Small intestine (tissue), 16 donors: ENCODE measurements at places on chromosomes 5 and 9. TPM values are rescaled to one million over a fixed set of nuclear protein-coding genes. Genes with fewer than 3 reads are reported as not detected.

DNA sequence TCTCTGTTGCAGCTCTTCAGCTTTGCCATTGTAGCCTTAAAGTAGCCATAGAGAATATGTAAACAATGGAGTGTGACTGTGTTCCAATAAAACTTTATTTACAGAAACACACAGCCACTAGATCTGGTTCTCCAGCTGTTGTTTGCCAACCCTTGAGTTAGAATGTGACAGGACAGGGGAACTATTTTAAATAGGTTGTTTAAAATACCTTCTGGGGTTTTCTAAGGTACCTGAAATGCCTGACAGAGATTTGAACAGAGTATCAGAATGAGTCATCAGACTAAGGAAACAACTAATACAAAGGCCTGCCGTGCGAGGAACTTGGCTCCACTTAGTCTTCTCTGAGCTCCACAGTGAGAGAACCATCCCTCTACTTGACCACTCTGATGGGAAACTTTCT, 85.4 kb downstream of the HSD17B4 start:
- H3K36me3 ChIP-seq: peaks cover 6% of the 10 kb centered on the region
- H3K27ac ChIP-seq: no peak overlapping the region
- no peaks in the 10 kb centered on the region for H3K4me1 ChIP-seq
- no peak overlapping the region for H3K4me3 ChIP-seq
- H3K27me3 ChIP-seq: no peaks in the 10 kb centered on the region

DNA sequence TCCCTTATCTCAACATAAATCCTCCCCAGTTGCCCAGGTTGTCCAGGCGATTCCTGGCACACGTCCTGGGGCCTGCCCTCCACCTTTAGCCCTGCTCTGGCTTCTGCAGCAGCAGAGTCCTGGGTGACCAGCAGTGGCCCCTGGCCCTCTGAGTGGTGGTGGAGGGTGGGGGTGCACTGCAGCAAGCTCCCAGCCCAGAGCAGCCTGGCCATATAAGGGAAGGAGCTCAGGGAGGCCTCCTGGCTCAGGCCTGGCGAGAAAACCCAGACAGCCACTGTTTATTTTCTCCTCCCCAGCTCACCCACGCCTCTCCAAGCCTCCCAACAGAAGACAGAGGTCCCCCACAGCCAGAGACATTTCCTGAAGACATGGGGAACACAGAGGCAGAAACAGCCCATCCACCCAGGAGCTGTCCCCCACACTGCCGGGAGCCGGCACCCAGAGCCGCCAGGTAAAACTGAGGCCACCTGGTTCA, 44.7 kb upstream of the IL17B start:
- H3K36me3 ChIP-seq: no peaks in the 10 kb centered on the region
- no peaks in the 10 kb centered on the region for H3K27me3 ChIP-seq
- peak overlapping the region; percentile 76 for H3K27ac ChIP-seq
- H3K4me1 ChIP-seq: peaks cover 47% of the 10 kb centered on the region
- no peak for DNase-seq
- no peak overlapping the region for H3K4me3 ChIP-seq

DNA sequence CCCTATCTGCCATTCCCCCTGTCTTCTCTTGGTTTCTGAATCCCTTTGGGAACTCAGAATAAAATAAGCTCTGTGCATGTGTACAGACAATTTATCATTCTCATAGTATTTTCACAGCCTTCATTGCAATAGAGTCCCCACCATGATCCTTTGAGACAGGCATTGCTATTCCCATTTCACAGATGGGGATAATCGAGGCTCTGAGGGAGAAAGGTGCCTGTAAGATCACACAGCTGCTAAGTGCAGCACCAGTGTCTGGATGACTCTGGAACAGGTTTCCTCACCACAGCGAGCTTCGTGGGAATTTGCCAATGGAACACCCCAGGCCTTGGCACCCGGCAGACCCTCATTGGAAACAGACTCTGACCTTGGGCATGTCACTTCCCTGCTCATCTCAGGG, 293.6 kb downstream of the NSG2 start:
- peaks cover 9% of the 10 kb centered on the region for H3K27me3 ChIP-seq
- H3K4me3 ChIP-seq: no peak overlapping the region
- H3K27ac ChIP-seq: no peak overlapping the region
- no peak for DNase-seq

- no peak overlapping the region for H3K27ac ChIP-seq
- no peak for DNase-seq
- no peaks in the 10 kb centered on the region for H3K36me3 ChIP-seq
- H3K27me3 ChIP-seq: no peaks in the 10 kb centered on the region
Measured at GRCh38 chr5:101338226-101338625, 435.1 kb upstream of the ST8SIA4 start.

Gene SLC34A1
- not detected for polyA plus RNA-seq

DNA sequence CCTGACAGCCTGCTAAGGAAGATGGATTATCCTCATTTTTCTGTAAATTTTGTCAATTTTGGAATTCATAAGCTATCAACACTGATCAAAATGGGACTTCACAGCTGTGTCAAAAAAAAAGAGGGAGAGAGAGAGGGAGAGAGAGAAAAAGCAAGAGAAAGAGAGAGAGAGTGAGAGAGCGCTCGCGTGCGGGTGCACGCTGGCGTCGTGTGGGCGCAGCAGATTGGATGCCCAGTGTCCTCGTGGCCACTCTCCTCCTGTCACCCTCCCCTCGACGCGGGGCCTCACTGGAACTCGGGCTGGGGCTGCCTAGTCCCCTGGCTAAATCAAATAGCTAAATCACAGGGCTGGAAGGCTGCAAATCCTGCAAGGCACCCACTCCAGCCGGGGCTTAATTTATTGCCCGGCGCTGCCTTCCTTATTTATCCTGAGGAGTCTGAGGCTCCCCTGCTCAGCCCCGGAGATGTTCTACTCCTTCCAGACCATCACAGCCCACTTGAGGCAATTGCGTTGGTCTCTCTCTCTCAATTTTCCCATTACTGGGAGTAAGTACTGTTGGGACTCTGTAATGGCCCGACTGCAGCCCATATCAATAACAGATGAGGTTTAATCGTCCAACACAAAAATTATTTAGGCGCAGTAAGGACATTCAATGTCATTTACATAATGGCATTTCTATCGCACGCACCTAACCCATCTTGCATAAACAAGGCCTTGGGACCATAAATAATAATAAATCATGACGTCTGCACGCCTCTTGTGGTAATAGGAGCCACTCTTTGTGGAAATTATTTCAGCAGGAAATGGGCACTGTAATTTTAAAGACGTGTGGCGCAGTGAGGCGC, 94.2 kb downstream of the PAX5 start:
- H3K4me1 ChIP-seq: no peaks in the 10 kb centered on the region
- no peak overlapping the region for H3K27ac ChIP-seq
- H3K36me3 ChIP-seq: no peaks in the 10 kb centered on the region
- no peak overlapping the region for H3K4me3 ChIP-seq
- DNase-seq: no peak

DNA sequence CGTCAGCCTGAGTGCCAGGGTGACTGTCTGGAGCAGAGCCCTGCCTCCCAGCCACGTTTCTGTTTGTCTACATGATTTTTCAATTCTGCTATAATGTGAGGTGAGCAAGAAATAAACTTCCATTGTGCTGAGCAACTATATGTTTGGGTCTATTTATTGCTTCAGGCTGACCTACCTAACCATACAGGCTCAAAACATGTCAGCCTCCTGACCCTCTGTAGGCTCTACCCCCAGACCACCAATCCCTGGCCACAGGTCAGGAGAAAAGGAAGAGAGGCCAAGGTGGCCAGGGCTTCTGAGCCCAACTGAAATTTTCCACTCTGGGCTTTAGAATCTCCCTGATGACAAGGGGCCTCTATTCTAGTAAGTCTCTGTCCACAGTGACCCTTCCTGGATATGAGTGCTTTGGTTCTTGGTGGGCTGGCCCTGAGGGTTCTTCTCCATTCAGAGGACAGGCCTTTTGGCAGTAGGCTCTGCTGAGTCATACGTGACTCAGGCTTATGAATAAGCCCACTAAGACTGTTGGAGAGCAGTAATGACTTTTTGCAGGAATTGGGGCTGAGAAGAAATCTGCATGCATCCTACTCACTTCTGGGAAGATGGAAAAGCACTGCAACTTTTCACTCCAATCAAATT, 117.2 kb upstream of the TBCA start:
- H3K4me1 ChIP-seq: no peaks in the 10 kb centered on the region
- H3K4me3 ChIP-seq: no peak overlapping the region
- H3K27ac ChIP-seq: no peak overlapping the region
- DNase-seq: no peak

Gene ADAMTS19
- polyA plus RNA-seq: 2.5 TPM

GRCh38 chr5:97000391-97000790, 64.5 kb downstream of the LNPEP start:
- no peaks in the 10 kb centered on the region for H3K27me3 ChIP-seq
- peak; percentile 24 for DNase-seq
- peak overlapping the region; percentile 40 for H3K27ac ChIP-seq
- H3K4me1 ChIP-seq: no peaks in the 10 kb centered on the region
- peaks cover 7% of the 10 kb centered on the region for H3K36me3 ChIP-seq

- peaks cover 14% of the 10 kb centered on the region for H3K4me1 ChIP-seq
- H3K36me3 ChIP-seq: no peaks in the 10 kb centered on the region
- no peaks in the 10 kb centered on the region for H3K27me3 ChIP-seq
- no peak overlapping the region for H3K4me3 ChIP-seq
Measured at GRCh38 chr9:125631391-125632085, 75.5 kb downstream of the MAPKAP1 start.

GRCh38 chr9:95736370-95736769, 139.1 kb upstream of the ERCC6L2 start:
- H3K4me1 ChIP-seq: no peaks in the 10 kb centered on the region
- DNase-seq: no peak
- no peak overlapping the region for H3K27ac ChIP-seq
- H3K36me3 ChIP-seq: no peaks in the 10 kb centered on the region
- H3K27me3 ChIP-seq: no peaks in the 10 kb centered on the region

Gene C5orf52
- polyA plus RNA-seq: not detected

GRCh38 chr5:157864067-157864466, 5.1 kb upstream of the CLINT1 start:
- no peaks in the 10 kb centered on the region for H3K36me3 ChIP-seq
- no peak overlapping the region for H3K27ac ChIP-seq
- no peaks in the 10 kb centered on the region for H3K27me3 ChIP-seq
- no peak overlapping the region for H3K4me3 ChIP-seq
- peaks cover 3% of the 10 kb centered on the region for H3K4me1 ChIP-seq
